HCEC 1CT (cell line): ENCODE measurements at places on chromosomes 6 and 20.

DNA sequence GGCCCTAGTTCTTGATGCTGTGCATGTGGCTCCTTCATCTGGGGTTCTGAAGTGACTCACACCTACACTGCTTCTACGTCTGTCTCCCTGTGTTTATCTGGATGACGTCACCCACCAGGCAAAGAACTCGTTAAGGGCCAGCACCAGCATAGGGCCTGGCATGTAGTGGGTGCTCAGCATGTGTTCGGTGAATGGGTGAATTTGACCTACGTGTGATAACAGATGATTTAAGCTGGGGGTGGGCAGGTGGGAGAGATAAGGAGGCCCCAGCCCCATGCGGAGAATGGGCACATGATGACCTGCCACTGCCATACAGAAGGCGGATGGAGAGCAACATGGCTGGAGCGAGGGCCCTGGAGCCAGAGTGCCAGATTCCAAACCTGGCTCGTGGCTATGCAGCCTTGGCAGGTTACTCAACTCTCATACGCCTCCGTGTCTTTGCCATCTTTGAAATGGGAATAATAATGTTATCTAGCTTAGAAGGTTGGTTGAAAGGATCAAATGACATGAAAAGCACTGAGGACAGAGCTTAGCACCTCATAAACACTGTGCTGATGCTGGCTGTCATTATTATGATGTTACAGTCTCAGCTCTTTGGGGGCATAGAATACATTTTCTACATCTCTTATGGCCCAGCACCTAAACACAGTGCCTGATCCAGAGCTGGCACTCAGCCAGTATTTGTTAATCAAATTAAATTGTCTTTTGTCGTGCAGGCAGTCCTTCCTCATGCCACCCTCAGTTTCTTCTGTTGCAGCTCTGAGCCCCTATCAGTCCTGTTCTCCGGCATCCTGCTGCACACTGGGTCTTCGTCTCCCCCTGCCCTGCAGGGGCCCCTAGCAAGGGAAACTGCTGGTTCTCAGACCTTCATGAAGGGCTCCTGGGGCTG, 39.6 kb downstream of the VEGFA start:
- DNase-seq = peak; percentile 81

DNA sequence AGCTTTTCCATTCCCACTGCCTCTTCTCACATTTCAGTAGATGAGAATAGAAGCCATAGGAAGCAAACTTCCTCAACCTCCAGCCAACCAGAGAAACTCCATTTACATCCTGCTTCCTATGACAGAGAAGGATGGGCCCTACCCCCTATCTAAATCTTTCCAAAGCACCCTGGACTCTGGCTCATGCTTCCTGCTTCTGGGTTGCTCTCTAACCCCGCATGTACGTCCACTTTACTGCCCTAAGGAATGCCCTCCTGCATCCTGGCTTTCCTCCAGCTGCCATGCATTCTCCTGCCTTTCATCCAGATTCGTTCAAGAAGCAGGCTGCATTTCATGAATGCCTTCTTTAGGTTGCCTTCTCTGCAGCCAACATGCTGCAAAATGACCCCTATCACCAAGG, 91.9 kb downstream of the FAM217A start:
- DNase-seq = peak; percentile 40

GRCh38 chr6:3644739-3645012, 106.8 kb downstream of the PXDC1 start:
- DNase-seq = no peak

DNA sequence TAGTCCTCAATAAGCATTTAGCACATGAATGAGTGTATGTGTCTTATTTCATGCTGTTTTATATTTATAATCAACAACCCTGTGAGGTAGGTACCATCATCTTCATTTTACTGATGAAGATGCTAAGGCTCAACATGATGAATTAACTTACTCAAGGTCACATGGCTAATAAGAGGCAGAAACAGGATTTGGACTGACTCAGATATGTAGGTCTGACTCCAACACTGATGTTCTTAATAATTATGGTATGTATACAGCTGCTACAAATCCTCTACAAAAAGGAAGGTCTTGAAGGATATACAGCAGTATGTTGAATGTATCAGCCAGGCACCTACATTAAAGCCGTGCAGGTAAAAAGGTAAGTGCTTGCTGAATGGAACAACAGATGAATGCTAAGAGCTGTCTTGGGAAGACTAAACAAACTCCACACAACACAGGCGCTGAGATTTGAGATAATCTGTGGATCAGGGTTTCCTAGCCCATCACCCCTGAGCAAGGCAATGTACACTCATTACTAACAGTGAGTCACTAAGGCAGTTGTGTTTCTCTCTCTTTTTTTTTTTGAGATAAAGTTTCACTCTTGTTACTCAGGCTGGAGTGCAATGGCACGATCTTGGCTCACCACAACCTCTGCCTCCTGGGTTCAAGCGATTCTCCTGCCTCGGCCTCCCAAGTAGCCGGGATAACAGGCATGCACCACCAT, 31.9 kb downstream of the TTI1 start:
- peak; percentile 89 for DNase-seq

DNA sequence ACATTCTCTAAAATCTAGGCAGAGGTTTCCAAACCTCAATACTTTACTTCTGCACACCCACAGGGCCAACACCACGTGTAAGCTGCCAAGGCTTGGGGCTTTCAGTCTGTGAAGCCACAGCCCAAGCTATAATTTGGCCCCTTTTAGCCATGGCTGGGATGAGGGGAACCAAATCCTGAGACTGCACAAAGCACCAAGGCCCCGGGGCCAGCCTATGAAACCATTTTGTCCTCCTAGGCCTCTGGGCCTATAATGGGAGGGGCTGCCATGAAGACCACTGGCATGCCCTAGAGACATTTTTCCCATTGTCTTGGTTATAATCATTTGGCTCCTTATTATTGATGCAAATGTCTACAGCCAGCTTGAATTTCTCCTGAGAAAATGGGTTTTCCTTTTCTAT, 513.0 kb upstream of the ADGRB3 start:
- DNase-seq = no peak

GRCh38 chr6:24646771-24647170, 780 bp upstream of the KIAA0319 start:
- DNase-seq = peak; percentile 19

- DNase-seq = no peak
Measured at GRCh38 chr20:57471496-57472372, 53.2 kb downstream of the CTCFL start.

GRCh38 chr6:79117752-79118151, 39.7 kb upstream of the PHIP start:
- peak; percentile 45 for DNase-seq

GRCh38 chr20:13452470-13453124, 186.1 kb downstream of the TASP1 start:
- DNase-seq = no peak

DNA sequence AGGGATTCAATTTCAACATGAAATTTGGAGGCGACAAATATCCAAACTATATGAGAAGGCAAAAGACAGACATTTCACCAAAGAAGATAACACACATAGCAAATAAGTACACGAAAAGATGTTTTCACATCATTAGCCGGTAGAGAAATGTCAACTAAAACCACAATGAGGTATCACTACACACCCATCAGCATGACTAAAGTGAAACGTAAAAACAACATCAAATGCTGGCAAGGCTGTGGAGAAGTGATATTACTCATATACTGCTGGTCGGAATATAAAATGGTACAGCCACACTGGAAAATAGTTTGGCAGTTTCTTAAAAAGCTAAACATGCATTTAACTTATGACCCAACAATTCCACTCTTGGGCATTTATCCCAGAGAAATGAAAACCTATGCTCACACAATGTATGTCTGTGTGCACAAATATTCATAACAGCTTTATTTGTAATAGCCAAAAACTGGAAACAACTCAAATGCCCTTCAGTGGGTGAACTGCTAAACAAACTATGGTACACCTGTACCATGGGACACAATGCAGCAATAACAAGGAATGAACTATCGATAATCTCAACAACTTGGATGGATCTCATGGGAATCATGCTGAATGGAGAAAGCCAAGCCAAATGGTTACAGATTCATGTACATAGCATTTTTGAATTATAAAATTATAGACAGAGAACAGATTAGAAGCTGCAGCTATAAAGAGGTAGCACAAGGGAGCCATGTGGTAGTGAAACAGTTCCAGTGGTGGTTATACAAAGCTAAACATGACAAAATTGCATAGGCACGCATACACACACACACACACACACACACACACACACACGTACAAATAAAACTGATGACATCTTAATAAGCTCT, 8.6 kb downstream of the ADAT2 start:
- peak; percentile 56 for DNase-seq

GRCh38 chr6:47631269-47631772, 67.1 kb upstream of the ADGRF4 start:
- DNase-seq = peak; percentile 36

- no peak for DNase-seq
Measured at GRCh38 chr6:125421836-125422235, 120.1 kb upstream of the HDDC2 start.

- DNase-seq = no peak
Measured at GRCh38 chr6:16058201-16058928, 70.5 kb upstream of the MYLIP start.

- no peak for DNase-seq
Measured at GRCh38 chr6:139888681-139889122, 514.3 kb upstream of the CITED2 start.

- no peak for DNase-seq
Measured at GRCh38 chr20:1456300-1456699, 10.3 kb downstream of the NSFL1C start.

GRCh38 chr6:158923805-158924498, 76.0 kb downstream of the RSPH3 start:
- no peak for DNase-seq

DNA sequence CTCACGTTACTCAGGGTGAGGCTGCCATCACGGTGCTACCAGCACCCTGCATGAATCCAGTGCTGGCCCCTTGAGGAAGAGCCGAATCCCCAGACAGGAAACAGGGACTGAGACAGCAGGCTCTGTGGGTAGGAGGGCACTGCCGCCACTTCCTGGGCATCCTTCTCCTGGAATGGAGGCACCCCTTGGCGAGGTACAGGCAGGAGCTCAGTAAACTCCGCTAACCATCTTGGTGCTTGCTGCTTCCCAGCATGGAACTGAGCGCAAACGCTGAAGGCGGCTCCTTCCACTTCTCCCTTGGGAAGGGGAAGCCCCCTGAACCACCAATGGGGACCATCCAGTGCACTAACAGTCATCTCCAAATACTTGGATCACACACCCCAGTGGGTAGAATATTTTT, 13.5 kb upstream of the CCDC167 start:
- no peak for DNase-seq

GRCh38 chr20:49387581-49387939, 94.9 kb downstream of the KCNB1 start:
- DNase-seq = no peak

DNA sequence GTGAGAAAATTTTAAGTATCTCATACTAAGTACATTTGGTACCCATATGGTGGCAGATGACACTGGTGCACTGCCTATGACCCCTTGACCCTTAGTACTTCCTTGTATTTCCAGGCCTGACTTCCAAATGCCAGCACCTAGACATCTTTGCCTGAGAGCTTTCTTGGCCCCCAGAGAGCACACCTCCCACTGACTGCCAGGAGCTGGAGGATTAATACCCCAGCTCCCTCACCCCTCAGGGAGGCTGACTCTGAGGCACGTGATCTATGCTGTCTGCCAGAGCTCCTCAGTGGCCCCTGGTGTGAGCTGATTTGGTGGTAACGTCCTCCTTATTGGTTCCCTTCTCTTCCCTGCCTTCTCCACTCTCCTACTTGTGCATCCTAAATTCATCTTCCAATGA, 38.0 kb downstream of the BFSP1 start:
- no peak for DNase-seq

DNA sequence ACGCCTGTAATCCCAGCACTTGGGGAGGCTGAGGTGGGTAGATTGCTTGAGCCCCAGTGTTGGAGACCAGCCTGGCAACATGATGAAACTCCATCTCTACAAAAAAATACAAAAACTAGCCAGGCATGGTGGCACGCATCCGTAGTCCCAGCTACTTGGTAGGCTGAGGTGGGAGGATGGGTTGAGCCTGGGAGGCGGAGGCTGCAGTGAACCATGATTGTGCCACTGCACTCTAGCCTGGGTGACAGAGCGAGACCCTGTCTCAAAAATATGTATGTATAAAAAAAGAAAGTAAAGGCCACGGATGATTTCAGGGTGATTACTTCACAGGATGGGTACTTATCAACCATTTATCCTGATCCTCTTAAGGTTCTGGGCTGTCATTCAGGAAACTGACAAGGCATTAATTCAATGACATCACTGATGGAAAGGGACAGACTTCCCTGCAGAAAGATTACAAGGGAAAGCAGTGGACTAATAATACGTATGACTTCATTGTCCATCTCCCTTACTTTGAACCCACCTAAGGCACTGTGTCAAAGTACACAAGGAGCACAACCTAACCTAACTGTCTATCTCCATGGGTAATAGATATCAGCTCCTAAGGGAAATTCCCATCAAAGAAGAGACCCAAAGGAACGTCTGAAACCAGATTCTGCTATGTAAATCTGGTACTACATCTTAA, 61.2 kb downstream of the ZMYND8 start:
- no peak for DNase-seq

DNA sequence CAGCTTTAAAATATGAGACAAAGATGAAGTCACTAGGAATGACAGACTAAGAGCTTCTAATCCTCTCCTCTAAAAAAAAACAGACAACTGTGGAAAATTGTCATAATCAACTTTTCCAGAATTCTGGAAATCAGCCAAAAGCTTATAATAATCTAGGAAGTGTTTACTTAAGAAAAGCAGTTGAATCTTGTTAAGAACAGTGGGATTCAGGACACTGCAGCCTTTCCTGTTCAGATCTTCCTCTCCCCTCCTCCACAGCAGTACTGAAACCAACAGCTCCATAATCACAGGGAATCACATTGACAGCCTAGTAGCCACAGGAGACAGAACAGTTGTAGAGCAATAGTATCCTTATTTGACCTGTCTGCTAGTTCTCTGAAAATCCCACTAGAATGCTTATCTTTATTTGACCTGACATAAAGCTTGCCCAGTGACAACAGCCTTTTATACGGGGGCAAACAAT, 41.6 kb downstream of the IBTK start:
- peak; percentile 20 for DNase-seq

- no peak for DNase-seq
Measured at GRCh38 chr20:33311996-33312395, 29.0 kb downstream of the BPIFB1 start.

GRCh38 chr20:53883098-53883911, 187.1 kb downstream of the BCAS1 start:
- DNase-seq = peak; percentile 73

- DNase-seq = no peak
Measured at GRCh38 chr6:144265061-144265357, 20.1 kb upstream of the UTRN start.

DNA sequence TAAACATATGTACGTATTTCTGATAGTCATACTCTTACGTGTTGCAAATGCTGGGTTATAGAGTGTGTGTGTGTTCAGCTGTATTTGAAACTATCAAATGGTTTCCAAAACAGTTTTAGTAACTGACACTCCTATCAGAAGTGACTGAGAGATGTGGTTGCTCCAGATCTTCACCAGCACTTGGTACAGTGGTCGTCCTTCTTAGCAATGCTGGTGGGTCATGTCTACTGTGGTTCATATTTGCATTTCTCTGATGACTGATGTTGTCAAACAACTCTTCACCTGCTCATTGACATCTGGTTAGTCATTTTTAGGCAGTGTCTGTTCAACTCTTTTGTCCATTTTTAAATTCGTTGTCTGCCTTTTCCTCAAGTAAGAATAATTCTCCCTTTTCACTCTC, 259.3 kb downstream of the KIF16B start:
- no peak for DNase-seq

GRCh38 chr6:74333406-74333805, 637.4 kb downstream of the CD109 start:
- no peak for DNase-seq
